CD4-positive, alpha-beta T cell treated with Interleukin-21 for 1 hour (primary cell): ENCODE measurements at places on chromosomes 4 and X.
A peak's percentile ranks its signal among the peaks of the same experiment; 100 is the strongest.

DNA sequence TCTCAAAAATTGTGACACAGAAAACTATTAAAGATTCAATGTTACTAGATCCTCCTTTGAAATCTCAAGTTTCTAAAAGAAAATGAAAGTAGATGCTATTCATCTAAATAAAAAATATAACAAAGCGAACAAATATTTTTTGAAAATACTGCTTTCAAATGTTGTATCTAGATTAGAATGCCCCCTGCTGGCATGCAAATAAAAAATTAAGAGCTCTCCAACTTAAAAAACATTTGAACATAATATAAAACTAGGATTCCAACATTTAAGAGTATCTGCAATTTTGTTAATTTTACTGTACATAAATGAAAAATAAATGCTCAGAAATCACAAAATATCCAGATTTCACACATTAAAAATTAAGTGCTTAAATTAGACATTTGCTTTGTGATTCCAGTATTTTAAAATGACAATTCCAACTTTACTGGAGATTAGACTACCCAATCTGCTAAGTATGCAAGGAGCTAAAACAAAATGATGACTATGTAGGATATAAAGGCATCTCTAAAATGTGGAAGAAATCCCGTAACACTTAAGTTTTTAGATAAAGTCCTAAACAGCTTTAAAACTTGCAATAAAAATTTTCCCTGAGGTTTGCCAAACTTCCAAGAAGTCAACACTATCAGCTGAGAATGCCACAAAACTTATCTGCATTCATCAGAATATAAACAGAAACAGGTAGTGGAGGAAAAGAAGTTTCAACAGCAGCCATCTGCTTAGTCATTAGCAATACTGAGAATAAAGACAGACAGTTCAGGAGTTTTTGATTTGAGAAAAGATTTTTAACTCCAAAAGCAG is 32.7 kb downstream of the DHX15 start:
- DNase-seq, result peak; percentile 17

DNA sequence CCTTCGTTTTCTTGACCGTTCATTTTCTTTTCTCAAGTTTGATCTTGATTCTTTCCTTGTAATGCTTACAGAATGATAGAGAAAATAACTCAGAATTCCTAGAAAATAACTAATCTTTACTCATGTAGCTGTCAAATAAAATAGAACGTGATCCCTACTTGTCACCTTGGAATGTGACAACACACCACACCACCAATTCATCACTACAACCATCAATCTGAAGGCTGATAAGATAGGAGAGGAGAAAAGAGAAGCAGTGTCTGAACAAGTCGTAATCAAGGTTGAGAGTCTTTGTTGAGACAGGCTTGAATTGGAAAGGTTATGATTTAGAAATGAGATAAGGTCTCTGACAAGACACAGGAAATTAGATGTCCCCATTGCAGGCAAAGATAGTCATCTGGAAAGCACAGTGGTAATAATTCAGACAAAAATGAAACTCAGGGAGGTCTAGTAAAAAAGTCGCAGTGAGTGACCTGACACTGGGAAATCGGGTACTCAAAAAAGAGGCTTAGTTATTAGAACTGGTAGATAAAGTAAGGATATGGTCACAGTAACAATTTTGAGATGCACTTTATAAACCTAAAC is 456.2 kb downstream of the FAT4 start:
- no peak for DNase-seq

- peak; percentile 33 for DNase-seq
These were observed 11.7 kb upstream of the IL21 start for GRCh38 chr4:122632396-122633143.

DNA sequence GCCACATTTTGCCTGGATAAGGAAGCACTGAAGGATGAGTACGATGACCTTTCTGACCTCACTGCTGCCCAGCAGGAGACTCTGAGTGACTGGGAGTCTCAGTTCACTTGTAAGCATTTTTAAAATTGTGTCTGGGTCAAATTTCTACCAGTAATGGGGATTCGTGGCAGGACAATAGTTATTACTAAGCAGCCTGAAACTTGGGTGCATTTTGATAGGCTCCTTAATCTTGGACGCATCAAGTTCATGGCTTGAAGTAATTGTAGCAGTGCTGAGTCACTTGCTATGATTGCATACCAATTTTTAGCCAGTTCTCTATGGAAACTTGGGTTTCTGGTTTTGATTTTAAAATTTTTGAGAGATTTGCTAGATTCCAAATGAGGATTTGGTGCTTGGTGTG is 4.3 kb downstream of the PGRMC1 start:
- no peak for DNase-seq

GRCh38 chrX:51737091-51737490 is 6.2 kb upstream of the GSPT2 start:
- no peak for DNase-seq

DNA sequence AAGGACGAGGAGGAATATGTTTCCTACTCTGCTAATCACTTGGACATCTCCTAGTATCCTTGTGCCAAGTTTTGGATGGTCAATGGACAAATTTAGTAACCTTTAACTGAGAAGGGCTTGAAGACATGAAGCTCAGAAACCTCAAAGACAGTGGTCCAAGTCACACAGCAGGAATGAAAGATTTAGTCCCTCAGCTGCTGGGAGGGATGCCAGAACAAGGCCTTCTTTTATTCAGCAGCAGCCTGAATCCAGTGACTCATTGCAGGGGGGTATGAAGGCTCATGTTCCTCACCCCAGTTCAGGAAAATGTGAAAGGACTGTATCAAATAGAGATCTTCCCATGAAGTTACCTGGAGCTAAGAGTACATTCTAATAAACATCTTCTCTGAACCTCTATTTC is 214.9 kb upstream of the UGT8 start:
- DNase-seq, result no peak

DNA sequence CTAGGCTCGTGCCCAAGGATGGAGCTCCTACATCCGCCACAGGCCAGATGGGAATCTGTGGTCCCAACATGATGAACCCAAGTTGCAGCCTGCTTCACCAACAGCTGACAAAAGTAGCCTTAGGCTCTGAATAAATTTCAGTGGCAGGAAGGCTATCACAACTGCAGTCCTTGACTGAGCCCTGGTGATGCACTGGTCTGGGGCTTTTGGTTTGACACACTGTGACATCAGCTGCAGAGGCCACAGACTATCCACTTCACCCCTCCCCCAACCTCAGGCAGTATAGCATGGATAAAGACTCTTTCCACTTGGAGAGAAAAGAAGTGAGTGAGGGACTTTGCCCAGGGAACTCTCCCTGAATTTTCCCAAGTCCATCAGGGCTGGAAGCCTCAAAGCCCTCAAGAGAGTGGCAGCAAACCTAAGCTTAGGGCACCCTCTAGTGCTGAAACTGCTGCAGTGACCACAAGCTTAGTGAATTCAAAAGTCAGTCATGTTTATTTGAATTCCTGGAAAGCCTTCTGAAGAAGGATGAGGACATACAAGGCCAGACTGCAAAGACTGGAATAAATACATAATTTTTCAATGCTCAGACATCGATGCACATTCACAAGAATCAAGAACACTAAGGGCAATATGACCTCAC is 135.0 kb upstream of the TENT5D start:
- no peak for DNase-seq

GRCh38 chr4:88143504-88143903 is 14.9 kb downstream of the ABCG2 start:
- no peak for DNase-seq

- DNase-seq, result no peak
These were observed 81.9 kb downstream of the REPS2 start for GRCh38 chrX:17028356-17028755.

DNA sequence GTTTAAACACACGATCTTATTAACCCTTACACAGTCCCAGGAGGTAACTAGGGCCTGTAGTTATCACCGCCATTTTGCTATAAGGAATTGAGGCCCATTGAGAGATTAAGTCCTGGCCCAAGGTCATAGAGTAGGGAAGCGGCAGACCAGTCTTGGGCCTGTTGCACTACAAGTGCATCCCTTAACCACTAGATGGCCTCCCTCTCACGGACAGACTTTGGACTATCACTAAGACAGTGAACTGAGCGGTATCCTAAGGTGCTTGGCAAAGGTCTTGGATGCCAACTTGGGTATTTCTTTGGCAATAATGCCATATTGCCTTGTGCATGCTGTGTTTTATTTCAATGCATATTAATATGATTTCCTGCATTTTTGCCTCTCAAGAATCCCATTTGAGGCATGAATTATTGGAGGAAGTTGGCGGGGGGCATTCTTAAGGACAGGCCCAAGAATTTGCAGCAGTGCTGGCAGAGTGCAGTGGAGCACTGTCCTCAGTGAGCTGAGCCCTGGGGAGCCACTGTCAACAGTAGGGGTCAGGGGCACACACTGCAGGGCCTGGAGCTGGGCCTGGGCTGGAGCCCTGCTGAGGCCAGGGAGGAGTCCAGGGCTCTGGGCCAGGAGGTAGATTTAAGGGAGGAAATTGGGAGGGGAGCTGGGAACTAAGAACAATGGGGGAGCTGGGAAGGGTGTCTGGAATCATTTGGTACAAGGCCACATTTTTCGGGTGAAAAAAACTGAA is 147.4 kb downstream of the SMIM20 start:
- peak; percentile 43 for DNase-seq

DNA sequence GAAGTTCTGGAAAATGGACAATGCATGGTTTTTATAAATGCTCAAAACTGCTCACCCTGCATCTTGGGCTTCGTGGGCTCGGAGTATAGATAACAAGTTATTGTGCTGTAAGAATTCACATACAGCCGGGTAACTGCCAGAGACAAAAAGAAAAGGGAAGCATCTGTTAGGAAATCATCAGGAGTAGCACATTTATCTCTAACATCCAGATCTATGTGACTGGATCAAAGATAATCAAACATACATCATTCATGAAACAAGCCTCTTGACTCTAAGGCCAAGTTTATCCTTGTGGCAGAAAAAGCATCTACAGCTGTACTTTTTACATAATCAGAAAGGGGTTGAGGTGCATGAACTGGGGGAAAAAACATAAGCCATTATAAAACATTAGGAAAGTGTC is 264.2 kb downstream of the PPP3CA start:
- no peak for DNase-seq

GRCh38 chr4:112141366-112142138 is 3.7 kb upstream of the FAM241A start:
- no peak for DNase-seq

- DNase-seq, result no peak
These were observed 20.4 kb downstream of the USP46 start for GRCh38 chr4:52638717-52639116.

DNA sequence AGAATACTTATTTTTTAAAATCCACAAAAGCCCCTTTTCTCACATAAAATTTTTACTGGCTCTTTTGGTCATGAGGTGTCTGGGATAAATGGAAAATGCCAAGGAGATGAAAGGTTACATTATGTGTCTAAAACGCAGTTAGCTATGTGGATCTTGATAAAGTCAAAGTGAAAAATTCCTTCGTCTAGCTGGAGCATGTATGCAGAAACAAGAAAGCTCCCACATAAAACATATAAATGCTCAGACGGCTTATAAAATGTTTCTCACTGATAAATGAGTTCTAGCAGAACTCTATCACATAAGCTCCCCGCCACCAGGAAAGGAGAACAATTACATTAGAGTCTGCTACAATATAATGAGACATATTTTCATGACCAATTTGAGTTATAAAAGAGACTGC is 83.8 kb downstream of the TBC1D9 start:
- no peak for DNase-seq

GRCh38 chr4:94803181-94803580 is 45.4 kb downstream of the BMPR1B start:
- no peak for DNase-seq

DNA sequence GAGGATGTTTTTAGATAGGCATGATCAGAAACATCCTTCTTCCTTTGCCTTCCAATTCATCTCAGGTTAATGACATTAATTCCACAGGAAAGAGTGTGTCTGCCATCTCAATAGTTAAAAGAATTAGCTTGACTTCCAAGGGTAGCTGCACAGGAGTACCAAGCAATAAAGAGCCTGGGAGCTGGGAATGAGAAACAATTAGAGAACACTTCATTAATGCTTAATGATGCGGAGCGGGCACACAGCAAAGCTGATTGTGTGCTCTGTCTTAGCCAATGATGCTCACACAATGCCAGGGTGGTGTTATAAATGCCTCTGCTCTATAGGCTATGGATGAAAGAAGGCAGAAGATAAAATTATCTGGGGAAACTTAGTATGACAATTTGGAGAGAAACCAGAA is 1052.5 kb upstream of the LCORL start:
- DNase-seq, result no peak

GRCh38 chr4:83905952-83906351 is 370.0 kb downstream of the GPAT3 start:
- DNase-seq, result no peak

- no peak for DNase-seq
These were observed 1.6 kb downstream of the SH3RF1 start for GRCh38 chr4:169268951-169269760.

- peak; percentile 56 for DNase-seq
These were observed 108.4 kb downstream of the DOCK11 start for GRCh38 chrX:118603981-118604380.

DNA sequence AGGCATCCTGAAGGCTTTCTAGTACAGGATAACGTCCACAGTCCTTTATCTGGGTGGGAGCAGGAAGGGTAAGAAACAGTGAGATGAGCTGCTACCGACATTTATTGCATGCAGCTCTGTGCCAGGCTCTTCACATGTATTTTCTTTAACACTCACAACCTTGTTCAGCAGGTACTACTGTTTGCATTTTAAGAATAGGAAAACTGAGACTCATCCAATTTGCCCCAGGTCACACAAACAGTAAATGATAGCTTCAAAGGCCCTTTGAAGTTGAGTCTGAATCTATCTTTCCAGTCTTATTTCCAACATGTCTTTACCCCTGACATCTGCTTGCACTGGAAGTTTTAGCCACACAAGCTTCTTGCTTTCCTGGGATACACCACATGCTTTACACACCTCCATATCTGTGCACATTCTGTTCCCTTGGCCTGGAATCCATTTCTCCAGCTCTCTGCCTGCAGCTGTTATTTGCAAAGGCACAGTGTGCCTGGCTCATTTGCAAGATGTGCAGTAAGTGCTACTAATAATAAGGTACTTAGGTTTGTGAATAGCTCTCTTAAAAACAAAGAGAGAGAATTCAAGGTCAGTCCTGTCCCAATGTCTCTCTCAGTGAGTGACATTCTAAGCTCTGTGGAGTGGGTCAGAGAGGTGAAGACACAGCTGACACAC is 61.2 kb downstream of the METTL14 start:
- DNase-seq, result no peak

- no peak for DNase-seq
These were observed 496.3 kb downstream of the BCOR start for GRCh38 chrX:39601231-39602177.

- DNase-seq, result no peak
These were observed 1849.4 kb upstream of the AGA start for GRCh38 chr4:179291657-179292056.

DNA sequence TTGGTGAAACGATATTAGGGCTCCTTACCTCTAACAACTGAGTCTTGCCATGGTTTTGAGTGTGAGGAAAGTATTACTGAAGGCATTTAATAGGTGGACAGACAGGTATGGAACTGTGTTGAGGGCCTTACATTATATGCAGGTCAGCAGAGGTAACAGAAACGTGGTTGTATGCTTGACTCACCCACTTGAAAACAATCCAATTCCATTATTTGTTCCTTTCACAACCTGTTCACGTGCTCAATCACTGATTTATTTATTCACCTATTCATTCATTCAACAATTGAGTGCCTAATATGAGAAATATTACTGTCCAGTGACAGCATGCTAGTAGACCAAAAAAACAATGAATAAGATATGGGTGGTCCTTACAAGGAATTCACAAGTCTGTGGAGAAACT is 33.3 kb upstream of the PPARGC1A start:
- DNase-seq, result no peak

- no peak for DNase-seq
These were observed 7.0 kb downstream of the VAMP7 start for GRCh38 chrX:155888139-155888538.
